ENCODE measurements at places on chromosomes 1 and 21.

DNA sequence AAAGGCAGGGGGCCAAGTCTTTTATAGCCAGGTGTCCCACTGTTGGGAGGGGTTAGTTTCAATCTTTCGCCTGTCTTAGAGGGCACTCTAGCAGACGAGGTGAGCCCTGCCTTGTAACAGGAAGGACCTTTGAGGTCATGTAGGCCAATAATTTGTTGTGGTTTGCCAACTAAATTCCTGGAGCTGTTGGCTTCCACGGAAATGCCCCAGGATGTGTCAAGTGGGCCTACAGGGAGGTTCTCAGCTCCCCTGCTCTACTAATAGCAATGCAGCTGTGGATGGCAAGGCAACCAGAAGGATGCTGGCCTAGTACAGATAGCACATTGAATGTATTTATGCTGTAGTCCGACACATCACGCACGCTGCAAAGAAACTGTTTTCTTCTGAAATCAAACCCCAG, 22.3 kb upstream of the CASQ2 start:
- DNase-seq, result no peak

DNA sequence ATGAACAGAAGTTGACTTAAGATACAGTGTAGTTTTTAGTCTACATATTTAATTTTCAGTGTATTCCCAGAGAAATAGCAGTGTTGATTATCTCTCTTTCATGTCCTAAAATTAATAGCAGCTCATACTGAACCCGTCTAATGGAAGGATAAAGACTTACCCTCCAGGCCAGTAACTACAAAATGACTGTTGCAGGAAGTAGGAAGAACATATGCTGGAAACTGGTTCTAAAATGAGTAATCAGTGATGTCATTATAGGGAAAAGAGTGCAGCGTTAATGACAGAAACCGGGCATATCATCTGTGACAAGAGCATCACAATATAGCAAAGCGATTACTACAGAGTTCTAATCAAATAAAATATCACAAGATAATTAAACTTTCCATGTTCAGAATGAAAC, 385.5 kb downstream of the SMYD3 start:
- DNase-seq, result no peak

GRCh38 chr1:201224666-201225370, 34.2 kb downstream of the IGFN1 start:
- DNase-seq, result no peak

DNA sequence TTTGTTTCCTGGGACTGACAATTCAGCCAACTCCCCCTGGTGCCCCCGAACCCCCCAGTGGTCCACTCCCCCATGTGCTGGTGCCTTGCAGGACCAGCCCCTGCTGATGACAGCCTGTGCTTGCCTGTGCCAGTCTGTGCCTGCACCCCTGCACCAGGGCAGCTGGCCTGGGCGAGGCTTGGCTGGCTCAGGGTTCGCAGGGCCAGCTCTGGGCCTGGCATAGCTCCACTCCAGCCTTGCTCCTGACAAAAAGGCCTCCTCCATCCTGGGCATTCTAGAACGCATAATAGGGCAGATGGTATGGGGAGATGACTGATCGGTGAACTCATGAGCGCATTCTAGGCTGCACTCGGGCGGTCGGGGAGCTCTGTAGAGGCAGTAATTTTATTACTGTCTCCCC, 5.4 kb downstream of the CNTN2 start:
- no peak for DNase-seq

GRCh38 chr1:213533125-213533524, 454.6 kb upstream of the PROX1 start:
- DNase-seq, result no peak
